ENCODE measurements at places on chromosomes 3 and 15.
A peak's percentile ranks its signal among the peaks of the same experiment; 100 is the strongest.

GRCh38 chr3:77489216-77489615 is 449.3 kb downstream of the ROBO2 start:
- no peak for DNase-seq

GRCh38 chr15:41199470-41199869 is 31.1 kb downstream of the EXD1 start:
- DNase-seq = no peak

DNA sequence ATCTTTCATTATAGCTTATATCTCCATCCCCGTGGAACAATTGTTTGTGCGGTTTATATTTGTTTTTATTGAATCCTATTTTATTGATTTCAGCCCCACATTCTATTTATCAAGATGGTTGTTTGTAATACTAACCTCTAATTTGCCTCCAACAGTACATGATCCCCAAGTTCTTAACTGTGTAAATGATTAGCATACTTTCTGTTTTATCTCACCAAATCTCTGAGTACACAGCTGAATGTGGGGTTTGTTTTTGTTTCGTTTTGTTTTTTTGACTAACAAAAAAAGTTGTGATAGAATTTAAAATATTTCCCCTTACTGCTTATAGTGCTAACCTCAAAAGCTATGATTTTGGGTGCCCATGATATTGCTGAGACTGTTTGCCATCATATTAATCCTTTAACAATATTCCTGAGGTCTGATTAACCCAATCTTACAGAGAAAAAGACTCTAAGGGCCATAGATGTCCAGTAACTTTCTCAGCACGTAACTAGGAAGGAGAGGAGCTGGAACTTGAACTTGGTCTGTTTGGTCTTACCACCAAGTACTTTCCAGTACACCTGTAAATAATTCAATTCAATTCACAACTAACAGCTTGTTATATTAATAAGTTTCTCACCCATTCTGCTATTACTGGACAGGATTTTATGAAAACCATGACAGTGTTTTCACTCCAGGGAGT is 789.8 kb downstream of the TUSC7 start:
- DNase-seq = no peak

DNA sequence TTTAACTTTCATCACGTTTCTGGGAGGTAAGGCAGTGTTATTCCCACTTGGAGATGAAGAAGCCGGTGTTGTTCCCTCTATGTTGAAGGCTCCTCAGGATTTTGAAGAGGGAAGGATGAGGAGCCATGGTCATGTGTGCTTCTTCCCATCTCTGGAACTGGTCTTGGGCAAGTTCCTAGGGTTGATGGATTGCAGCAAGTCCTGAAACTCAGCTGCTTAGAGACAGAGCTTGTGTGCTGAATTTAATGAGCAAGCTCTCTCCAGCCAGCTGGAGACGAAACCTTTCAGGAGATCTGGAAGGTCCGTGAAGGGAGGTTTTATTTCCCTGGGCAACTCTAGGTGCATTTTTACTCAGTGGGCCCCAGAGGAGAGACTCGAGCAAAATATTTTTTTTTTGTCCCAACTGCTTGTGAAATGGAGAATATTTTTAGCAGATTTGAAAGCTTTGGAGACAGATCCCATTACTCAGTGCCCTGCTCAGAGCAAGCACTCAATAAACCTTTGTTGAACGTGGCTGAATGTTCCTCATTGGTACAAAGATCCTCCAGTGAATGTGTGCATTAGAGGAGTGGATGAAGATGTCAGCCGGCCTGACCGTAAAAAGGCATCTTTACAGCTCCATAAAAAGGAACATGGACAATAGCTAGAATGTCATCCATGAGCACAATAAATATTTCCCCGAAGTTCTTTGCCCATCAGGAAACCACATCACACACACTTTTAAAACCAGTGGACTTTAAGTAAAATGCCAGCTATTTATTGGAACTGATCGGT is 55.6 kb upstream of the RGMA start:
- DNase-seq = no peak

GRCh38 chr3:152301745-152302181 is 33.0 kb downstream of the MBNL1 start:
- DNase-seq = no peak

DNA sequence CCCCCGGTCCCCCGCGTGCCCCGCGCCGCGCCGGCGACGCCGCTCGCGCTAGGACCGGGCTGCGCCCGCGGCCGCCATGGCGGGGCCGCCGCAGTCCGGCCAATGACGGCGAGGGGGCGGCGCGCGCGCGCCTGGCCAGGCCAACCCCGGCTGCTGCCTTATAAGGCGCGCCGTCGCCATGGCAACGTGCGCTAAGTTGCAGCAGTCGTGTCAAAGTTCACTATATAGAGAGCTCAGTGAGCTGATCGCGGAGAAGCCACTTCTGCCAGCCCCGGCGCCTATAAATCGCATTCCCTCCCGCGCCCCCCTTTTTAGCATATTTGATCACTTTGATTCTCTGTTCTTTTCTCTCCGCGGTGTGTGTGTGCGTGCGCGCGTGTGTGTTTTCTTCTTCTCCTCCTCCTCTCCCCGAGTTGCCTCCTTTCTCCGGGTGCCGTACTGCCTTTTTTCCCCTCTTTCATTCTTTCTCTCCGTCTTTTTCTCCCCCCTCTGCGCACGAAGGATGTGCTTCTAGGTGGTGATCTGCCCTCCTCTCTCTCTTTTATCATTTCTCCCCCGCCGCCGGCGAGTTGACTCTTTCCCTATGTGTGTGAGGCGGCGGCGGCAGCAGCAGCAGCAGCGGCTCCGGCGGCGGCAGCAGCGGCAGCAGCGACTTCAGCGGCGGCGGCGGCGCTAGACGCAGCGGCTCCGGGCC is at the start of gene NR2F2:
Gene NR2F2 (plus strand): TSS at position 251 of the 694 bp plus-strand sequence. CDS start 1,406 bp downstream, outside the sequence.
- DNase-seq = peak; percentile 77

GRCh38 chr15:66154581-66154980 is 99.0 kb downstream of the MEGF11 start:
- DNase-seq = peak; percentile 15

DNA sequence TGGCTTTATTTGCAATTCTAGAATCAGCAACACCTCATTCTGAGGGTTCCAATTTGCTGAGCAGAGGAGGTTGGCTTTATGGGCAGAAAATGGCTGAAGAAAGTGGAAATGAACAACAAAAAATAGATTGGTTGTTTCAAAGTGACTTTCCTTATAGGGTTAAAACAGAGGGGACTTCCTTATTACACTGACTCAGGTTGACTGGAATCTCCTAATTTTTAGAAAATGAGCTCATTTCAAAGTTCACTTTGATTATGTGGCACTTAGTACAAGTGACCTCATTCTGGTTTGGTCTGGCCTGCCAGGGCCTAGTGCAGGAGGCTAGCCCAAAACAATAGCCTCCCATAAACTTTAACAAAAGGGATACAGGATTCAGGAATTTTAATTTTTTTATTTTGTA is 41.4 kb downstream of the NFKBIZ start:
- DNase-seq = no peak

DNA sequence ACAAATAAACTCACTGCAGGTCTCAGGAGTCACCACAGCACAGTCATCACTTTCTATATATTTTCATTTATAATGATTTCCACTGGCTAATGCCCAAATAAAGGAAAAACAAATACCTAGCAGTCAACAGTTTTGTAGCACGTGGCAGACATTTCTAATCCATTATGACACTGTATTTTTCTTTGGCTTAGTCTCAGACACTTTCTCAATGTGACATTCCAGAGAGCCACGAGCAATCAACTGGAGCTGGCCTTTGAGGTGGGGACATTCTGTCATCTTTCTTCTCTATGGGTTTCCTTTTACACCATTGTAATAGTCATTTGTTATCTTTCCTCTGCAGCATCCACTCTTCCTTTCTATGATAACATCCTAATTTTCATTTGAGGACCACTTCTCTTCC is 119.7 kb downstream of the WNT5A start:
- no peak for DNase-seq

GRCh38 chr15:31830591-31830990 is 199.7 kb upstream of the CHRNA7 start:
- no peak for DNase-seq

DNA sequence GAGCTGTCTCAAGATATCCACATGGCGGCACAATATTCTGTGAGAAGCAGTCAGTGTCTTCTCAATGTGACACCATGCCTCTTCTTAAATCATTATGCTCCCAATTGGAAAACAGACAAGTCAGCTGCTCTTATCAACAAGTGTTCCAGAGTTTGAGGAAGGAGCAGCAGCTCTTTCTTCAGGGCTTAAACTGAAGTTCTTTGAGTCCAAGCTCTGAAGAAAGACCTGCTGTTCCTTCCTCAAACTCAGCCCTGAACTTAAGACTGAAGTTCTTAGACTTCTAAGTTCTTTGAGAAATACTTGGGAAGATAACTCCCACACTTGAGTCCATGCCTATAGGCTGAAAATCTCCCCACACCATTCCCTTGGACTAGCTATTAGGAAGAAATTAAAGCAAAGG is 43.4 kb downstream of the NPTN start:
- DNase-seq = no peak

GRCh38 chr3:160253298-160253697 is 28.1 kb downstream of the C3orf80 start:
- no peak for DNase-seq

DNA sequence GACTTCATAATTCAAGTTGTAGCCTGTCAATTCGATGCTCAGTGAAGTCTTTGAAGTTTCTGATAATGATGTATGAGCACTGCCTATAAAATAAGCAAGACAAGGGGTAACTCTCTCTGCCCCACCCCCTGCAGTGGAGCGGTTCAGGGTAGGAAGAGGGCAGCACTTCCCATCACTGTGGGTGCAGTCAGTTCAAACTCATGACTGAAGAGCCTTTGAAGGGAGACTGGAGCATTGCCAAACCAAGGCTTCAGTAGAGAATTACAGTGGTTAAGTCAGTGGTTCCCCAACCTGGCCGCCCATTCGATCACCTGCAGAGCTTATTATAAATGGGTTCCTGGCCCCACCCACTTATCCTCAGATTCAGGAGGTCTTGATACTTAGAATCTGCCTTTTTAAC is 190.6 kb downstream of the SHQ1 start:
- no peak for DNase-seq

GRCh38 chr3:23811919-23812318 is 6.2 kb downstream of the UBE2E1 start:
- no peak for DNase-seq

DNA sequence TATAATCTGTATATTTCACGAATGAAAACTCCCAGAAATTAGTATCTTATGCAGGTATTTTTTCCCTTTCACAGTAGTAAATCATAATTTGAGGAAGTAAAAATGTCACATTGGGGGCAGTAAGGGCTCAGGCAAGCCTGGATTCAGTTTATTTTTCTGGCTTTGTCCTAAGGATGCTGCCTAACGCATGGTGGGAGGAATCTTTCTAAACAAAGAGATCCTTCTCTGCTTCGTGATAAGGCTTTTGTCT is 35.7 kb downstream of the DNASE1L3 start:
- DNase-seq = no peak

DNA sequence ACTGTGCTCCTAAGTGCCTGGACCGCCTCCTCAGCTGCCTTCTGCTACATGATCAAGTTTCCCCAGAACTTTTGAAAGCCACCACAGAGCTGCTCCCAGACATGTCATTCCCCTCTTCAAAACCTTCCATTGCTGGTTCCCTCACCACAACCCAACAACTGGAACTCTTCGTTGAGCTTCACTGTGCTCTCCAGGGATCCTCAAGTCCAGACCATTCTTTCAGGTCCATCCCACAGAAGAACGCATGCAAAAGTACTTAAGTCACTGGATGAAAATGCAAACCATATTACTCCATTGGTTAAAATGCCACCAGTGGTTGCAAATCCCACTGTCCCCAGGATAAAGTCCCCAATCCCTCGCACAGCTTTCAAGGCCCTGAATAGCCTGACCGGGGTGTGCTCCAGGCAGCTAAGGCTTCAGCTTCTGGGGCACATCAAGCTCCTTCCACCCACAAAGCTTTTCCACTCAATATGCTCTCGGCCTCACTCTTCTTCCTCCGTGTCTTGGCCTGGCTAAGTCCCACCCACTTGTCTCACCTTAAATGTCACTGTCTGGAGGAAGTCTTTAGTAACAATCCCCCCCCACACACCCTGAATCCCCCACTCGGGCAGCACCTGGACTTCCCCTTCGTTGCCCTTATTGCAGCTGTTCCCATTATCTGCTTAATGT is 84.8 kb downstream of the XXYLT1 start:
- no peak for DNase-seq

GRCh38 chr3:79871656-79872055 is 103.9 kb upstream of the ROBO1 start:
- no peak for DNase-seq

DNA sequence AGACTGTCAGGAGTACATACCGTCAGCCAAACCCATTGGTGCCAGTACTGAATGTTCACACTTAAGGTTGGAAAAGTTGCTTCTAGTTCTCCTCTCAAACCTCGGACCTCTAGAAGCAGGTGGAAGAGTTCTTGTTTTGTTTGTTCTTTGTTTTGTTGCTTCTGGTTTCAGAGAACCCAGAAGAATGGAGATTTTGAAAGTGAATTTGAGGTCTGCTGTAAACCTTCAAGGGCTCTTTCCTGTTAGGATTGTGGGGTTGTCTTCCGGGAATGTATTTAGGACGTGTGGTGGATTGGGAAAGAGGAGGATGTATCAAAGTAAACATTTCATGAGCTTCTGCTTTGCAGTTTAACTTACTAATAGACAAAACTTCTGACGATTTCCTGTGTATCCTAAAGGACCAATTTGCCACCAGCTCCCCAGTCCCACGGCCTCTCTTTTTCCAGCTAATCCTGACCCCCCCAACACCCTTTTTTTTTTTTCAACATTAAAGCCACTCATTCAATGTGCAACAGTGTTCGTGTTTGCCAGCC is 50.3 kb downstream of the FILIP1L start:
- DNase-seq = no peak

DNA sequence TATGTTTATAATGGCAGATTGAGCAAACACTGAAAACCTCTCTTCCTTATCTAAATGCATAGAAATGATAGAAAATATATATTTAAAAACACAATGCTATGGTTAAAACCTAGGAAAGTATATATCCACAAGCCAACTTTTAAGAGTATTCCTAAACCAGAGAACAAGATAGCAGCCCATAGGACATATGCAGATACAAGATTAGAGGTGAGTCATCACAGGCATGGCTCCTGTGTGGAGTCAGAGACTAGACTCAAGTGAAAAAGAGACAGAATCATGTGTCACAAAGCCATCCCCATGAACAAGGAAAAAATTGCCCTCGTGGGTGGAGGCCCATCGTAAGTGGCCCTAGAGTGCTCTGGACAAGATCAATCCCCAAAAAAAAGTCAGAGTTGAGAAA is 199.4 kb upstream of the PPP2R3A start:
- DNase-seq = no peak

- DNase-seq = no peak
These were observed 5.8 kb downstream of the LIPC start for GRCh38 chr15:58437531-58438105.

DNA sequence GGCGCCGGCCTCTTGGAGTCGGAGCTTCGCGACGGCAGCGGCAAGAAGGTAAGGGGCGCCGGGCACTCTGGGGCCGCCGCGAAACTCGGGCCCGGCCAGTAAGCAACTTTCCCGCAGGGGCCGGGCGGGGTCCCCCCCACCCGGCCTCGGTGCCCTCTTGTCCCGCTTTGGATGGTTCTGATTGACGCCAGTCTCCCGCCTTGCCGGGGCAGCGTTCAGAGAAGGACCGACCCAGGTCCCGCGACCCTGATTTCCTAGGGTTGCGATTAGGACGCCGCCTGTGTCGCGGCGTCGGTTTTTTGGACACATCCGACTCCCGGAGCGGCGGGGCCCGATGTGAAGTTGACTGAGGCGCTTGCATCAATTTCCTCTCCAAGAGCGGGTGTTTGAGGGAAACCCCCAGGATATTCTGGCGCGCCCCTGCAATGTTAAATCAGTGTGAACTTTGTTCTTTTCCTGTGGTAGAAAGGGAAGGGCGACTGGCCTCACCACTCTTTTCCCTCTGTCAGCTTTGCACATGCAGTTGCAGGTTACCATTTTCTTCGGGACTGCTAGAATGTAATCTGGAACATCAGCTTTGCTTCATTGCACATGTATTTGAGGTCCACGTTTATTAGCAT is 755 bp downstream of the PDE8A start:
- DNase-seq = no peak
